Mucosa of gallbladder (tissue), 1 donor: ENCODE measurements at places on chromosomes 6 and 20.

DNA sequence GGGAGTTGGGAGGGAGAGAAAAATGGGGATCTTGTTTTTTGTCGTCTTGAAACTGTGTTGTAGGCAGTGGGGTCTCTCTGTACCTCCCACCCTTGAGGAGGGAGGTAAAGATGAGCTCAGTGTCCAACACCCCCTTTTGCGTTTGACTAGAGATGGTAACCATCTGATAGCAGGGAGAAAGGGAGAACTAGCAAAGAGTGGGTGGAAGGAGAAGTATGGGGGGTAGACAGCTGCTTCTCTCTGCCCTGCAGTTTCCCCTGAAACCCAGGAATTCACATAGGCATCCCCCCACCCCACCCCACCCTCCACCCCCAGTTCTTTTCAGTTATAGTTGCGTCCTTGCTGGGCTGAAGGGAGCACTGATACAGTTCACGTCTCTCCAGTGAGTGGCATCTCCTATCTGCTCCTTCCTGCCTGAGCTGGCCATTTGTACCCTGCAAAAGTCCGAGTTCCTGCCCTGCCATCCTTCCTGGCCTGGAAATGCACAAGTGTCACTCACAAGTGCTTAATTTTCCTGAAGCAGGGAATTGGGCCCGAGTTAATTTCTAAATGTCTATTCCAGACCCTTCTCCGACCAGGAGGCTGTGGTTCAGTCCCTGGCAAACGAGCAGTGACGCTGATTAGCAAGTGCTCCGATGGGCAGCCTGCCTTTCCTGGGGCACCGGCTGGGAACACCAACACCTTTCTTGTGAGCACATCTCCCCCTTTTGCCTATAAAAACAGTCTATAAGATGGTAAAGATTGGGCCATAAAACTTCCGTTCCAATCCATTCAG is 1.5 kb downstream of the SIRPA start:
- no peak for DNase-seq

- no peak for DNase-seq
Observed at GRCh38 chr20:22925613-22925983, 109.5 kb upstream of the SSTR4 start.

GRCh38 chr6:41536795-41537758 is 9.1 kb upstream of the FOXP4 start:
- peak; percentile 49 for DNase-seq

DNA sequence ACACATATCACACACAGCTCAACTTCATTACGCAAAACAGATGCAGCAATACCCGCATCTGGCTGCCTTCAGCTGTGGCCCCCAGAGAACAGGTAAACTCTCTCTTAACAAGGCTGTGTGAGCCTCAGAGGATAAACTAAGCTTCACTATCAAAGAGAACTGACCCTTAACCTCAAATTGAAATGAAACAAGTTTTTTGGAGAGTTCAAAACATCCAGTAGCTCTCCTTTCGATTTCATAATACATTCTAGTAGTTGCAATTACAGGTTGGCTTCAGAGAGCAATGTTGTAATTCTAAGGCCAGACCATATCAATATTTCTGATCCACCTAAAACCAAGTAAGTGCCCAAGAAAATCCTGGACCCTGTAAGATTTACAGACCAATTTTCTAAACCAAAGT is 113.5 kb downstream of the FAXC start:
- no peak for DNase-seq

DNA sequence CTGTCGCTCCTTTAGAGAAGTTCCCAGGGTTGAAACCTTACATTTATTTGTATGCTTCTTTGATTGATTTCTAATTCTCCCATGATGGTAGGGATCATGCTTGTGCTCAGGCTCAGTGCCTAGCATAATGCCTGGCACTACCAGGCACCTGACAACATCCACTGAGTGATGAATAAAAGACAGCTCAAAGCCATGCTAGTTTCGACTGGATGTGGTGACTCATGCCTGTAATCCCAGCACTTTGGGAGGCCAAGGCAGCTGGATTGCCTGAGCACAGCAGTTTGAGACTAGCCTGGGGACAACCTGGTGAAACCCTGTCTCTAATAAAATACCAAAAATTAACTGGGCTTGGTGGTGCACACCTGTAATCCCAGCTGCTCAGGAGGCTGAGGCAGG is 11.6 kb upstream of the CD164 start:
- peak; percentile 50 for DNase-seq

- DNase-seq: no peak
Observed at GRCh38 chr6:38701551-38701950, 1.4 kb downstream of the GLO1 start.

DNA sequence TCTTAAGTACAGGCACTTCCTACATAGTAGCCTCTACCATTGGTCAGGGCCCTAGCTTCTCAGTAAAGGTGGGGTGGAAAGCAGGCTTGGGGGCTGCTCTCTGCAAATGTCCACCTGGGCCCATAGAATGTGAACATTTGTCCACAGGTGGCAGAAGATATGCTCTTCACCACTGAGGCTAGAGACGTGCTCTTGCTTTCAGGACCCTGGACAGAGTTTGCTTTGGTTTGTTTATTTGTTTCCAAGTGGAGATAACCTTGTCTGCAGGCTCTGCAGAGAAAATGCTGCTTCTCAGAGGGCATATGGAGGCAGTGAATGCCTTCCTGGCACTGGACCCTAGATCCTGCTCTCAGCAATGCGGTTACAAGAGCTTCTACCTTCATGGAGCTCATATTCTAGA is 129.0 kb downstream of the F13A1 start:
- no peak for DNase-seq

- no peak for DNase-seq
Observed at GRCh38 chr20:48668451-48668946, 159.3 kb downstream of the PREX1 start.

- DNase-seq: no peak
Observed at GRCh38 chr20:46756419-46756818, 47.0 kb downstream of the SLC2A10 start.

DNA sequence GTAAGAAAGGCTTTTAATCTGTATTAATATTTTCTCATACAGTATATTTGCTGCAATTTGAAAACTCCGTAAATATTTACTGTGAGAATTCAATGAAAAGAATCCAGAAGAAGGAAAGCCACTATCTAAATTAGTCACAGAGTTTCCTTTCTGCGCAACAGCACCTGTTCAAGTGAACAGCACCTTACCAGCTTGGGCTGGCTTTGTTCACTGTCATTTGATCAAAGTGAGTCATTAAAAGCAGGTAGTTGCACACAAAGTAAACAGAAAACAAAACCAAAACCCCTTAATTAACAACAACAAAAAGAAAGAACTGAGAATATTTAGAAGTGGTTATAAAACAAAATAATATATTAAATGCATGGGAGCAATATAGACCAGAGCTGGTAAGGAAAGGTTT is 12.8 kb downstream of the SMLR1 start:
- no peak for DNase-seq

DNA sequence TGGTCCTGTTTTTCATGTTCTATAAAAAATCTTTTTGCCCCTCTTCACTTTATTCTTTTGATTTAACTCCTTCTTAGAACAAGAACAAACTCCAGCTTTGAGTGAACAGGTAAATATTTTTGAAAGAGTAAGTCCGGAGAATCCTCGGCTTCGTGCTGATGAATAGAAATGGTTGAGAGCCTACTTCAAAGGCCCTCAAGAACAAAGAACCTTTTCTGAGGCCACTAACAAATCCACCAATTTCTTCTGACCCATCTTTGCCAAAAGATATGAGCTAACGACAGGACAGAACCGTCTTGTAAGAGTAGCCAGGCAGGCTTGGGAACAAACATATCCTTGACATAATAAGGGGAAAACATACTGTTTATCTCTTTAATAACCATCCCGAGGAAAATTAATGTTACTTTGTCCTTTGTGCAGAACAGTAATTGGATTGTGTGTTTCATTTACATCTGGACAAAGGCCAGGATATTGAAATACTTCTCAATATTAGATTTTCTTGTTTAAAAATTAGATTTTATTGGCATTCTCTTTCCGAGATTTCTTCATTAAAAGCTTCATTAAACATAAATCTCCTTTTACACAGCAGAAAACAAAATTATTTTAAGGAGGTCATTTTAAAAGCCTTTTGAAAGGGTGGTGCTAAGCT is 52.9 kb downstream of the NOX3 start:
- DNase-seq: no peak

DNA sequence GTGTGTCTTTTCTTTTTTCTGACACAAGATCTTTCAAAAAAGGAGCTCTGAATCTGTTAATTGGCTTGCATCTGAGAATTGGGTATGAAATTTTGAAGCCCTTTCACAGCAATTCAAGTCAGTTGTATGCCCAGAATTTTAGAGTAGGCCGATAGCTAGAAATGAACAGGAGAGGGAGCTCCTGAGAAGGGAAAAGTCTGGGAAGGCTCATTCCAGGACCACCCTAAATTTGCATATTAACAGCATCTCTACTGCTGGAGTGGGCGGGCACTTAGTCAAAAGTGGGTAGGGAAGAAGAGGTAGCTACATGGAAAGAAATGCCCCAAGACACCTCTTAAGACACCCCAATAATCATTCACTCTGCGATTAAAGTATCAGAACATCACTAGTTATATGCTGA is 928.3 kb downstream of the TBC1D32 start:
- DNase-seq: no peak

- no peak for DNase-seq
Observed at GRCh38 chr6:144928847-144929246, 643.7 kb downstream of the UTRN start.

DNA sequence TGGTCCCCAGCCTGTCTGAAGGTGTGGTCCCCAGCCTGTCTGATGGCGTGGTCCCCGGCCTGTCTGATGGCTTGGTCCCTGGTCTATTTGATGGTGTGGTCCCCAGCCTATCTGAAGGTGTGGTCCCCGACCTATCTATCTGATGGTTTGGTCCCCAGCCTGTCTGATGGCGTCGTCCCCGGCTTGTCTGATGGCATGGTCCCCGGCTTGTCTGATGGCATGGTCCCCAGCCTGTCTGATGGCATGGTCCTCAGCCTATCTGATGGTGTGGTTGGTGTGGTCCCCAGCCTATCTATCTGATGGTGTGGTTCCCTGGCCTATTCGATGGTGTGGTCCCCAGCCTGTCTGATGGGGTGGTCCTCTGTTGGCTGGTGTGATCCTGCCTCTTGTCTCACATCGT is 18.2 kb upstream of the MRGBP start:
- no peak for DNase-seq

GRCh38 chr6:163468738-163469137 is 54.2 kb downstream of the QKI start:
- DNase-seq: no peak

DNA sequence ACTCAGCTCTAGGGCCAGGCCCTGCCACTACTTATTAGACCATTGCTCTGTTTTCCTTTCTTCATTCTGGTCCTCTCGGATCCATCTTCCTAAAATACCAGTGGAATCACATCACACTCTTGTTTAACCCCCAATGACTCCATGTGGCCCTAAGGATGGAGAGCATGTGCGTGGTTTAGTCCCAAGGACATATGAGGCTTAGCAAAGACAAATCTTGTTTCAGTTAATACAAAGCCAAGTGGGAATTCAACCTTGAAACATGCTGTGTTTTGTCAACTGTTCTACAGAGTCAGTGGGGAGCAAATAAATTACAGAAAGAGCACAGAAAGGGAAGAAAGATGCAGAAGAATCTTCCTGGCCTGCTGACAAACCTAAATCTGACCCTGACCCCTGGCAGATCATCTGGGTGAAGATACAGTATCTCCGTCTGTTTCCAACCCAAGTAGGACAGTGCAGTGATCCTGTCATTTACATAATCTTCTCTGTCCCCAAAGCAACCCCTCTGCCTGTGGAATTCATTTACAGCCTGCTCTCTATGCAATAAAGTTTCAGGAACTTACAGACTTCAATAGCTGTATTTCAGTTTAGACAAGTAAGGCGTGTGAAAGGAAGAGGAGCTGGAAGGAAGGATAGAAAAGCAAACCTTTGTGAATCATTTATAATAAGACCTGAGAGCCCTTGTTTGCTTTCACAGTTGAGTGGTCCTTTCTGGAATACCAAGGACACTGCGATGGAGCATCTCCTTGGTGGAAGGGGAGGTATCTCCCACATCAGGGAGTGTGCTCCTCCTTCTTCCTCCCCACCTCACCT is 144.0 kb downstream of the THBS2 start:
- no peak for DNase-seq
